Posterior vena cava (tissue), 2 donors: ENCODE measurements at places on chromosomes 3 and 15. TPM values are rescaled to one million over a fixed set of nuclear protein-coding genes. Genes with fewer than 3 reads are reported as not detected.

- DNase-seq = peak; percentile 46
Observed at GRCh38 chr3:197364410-197365071, 66.1 kb upstream of the DLG1 start.

DNA sequence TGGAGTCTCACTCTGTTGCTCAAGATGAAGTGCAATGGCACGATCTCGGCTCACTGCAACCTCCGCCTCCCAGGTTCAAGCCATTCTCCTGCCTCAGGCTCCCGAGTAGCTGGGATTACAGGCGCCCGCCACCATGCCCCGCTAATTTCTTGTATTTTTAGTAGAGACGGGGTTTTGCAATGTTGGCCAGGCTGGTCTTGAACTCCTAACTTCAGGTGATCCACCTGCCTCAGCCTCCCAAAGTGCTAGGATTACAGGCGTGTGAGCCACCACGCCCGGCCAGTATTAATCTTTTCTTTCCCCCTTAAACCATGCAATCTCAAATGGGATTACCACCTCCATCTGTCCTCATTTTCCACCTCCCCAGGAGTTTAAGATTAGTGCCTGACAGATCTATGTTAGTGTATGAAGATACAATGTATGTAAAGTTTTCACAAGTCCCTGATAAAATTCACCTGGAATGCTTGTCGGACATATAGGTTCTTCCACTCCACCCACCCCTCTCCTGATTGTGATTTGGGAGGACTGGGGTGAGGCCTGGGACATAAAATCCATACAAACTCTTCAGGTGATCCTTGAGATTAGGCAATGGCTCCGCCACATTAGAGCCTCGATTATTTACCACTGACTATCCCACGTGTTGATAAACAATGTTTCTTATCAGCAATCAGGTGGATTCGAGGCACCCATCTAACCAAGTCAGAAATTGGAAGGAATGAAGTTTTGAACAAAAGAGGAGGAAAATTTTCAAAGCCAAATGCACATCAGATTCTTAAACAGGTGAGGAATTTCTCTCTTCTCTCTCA lies 1.2 kb downstream of the PARL start:
- DNase-seq = no peak

- no peak for DNase-seq
Observed at GRCh38 chr3:4829031-4829394, 150.2 kb upstream of the BHLHE40 start.

GRCh38 chr15:26894181-26894580 lies 27.3 kb downstream of the GABRA5 start:
- no peak for DNase-seq

DNA sequence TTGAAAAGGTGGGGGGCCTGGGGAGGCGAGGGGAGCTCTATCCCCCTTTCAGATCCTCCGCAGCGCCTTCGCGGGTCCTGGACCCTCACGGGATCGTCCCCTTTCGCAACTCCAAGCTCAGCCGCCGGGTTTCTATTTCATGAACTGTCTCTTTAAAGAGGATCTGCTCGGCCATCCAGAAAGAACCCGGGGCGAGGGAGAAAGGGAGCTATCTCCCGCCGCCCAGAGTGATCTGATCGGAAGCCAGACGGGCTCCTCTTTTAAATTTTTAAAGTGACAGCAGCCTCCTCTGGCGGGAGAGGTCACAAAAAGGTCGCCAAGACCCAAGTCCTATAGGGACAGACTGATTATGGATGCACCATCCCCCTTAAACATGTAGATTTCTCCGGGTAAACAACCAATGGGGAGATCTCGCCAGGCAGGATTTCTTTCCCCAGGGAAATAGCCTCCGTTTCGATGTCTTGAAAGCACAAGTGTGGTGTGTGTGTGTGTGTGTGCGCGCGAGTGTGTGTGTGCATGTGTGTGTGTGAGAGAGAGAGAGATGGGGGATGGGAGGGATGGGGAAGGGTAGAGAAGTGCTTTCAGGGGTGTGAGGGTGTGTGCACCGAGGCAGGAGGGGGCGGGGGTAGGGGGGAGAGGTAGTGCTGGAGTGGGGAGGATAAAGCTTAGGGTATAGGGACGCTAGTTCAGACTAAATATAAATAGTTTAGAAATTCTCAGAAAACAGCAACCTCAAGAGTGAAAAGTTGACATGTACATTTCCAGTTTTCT lies 516.1 kb downstream of the MECOM start:
- peak; percentile 62 for DNase-seq

DNA sequence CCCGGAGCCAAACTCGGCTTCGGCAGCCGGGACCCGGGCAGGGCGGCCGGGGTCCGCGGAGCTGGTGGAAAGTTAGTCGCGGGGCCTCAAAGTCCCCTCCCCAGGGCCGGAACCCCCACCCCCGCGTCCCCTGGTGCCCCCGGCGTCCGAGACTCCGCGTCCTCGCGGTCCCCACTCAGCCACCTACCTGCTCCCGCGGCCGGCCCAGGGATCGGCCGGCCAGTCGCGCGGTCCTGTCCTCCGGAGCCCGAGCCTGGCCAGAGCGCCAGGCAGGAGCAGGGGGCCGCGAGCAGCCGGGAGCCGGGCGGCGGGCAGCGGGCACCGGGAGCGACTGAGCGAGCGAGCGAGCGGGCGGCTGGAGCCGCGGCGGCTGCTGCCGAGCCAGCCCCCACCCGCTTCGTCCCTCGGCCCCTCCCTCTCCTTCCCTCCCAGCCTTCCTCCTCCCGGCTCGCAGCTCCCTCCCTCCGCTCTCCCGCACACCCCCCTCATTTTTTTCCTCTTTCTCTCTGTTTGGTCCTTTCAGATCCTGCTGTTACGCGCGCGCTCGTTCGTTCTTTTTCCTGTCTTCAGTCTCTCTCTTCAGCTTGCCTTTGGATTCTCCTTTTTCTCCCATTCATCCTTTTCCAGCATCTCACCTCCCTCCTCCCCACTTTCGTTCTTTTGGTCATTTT lies at the start of gene MEGF11:
MEGF11 (minus strand) TSS at position 333 of the 671 bp plus-strand sequence. CDS start 125,347 bp downstream, outside the sequence.
- no peak for DNase-seq

DNA sequence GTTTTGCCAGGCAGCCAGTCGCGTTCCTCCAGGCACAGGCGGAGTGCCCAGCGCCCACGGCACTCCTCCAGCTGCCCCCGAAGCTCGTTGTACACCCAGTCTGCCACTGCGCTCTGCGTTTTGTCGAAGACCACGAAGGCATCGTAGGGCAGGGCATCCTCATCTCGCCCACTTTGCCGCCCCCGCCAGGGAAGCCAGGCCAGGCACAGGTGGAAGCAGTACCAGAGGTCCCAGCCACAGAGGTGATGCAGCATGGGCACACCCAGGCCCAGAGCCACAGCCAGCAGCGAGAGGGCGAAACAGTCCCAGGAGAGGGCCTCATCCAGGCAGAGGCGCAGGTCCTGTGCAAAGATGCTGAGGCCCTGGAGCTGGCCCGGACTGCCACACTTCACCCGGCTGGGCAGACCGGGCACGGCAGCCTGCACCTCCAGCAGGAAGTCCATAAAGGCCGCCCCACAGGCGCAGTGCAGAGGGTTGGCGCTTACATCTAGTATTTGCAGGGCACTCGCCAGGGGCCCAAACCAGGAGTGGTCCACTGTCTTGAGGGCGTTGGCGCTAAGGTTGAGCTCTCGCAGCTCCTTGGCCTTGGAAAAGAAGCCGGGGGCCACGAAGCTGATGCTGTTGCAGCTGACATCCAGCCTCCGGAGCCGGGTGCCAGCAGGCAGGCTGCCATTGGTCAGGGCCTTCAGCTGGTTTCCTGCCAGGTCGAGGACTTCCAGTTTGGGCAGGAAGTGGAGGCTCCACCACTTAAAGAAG lies 3.7 kb downstream of the TLR9 start:
- DNase-seq = peak; percentile 81

- no peak for DNase-seq
Observed at GRCh38 chr3:46371519-46372340, 984 bp downstream of the CCR5 start.

GRCh38 chr3:49519296-49519695 lies 35.0 kb upstream of the BSN start:
- no peak for DNase-seq

- DNase-seq = no peak
Observed at GRCh38 chr3:33590541-33590940, 127.5 kb downstream of the CLASP2 start.

GRCh38 chr3:63655519-63655918 lies 3.0 kb downstream of the SNTN start:
- no peak for DNase-seq

DNA sequence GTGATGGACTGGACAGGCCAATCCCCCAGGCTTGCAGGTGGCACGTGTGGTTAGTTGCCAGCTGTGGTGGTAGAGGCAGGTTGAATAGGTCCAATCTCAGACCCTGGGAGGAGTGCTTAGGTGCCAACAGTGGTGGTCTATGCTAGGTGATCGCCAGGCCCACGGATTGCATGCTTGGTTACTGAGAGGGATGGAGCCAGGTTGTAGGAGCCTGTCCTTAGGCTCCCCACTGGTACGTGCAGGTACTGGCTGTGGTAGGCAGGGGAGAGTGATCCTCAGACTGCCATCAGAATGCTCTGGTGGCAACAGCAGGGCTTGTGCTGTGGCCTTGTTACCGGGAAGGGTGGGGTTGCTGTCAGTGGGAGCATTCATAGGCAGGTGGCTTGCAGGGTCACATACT lies 44.7 kb downstream of the NCK1 start:
- no peak for DNase-seq

DNA sequence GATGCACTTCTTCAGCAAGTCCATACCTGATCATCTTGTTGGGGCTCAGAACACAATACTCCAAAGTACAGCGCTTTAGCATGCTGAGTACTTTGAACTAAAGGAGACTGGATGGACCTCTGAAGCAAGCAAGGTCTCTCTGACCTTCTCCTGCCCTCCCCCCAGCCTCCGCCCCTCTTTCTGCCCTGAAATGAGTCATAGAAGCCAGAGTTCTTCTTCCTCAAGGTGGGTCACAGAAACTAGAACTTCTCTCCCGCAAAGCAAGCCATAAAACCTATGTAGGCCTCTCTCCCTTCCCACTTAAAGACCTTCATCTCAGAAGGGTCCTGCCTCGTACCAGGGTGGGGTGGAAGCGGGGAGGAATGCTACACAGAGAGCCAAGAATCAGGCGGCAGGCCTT lies 230.5 kb upstream of the PROK2 start:
- no peak for DNase-seq

- no peak for DNase-seq
Observed at GRCh38 chr3:51955893-51956770, 951 bp downstream of the GPR62 start.

DNA sequence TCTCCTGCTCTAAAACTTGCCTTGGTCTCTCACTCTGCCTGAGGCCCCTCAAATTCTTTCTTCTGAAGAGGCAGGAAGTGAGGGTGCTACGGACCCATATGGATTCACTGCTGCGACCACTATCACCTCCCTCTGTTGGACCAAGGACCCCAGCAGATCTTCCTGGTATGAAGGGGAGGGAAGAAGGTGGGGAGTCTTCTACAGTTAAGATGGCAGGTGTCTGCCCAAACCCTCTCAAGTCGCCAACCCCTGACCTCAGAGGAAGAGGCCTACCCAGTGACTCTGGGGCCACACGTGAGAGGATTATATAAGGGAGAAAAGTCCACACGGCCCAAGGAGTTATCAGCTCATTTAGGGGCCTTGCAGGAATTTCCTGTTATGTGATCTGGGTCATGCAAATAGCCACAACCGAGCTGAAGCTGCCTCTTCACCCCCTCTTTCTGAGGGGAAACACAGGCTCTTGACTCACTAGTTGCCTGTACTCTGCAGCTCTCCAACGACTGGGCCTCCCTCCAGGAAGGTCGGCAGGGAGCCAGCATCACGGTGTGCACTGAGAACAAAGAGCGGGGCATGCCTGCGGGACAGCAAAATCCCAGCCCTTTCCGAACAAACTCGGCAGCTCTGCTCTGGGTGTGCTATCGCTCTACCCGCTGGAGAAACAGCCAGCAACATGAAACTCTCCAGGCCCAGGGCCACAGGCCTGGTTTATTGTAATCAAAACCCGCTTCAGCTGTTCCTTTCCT lies 116.0 kb downstream of the XXYLT1 start:
- DNase-seq = peak; percentile 93

DNA sequence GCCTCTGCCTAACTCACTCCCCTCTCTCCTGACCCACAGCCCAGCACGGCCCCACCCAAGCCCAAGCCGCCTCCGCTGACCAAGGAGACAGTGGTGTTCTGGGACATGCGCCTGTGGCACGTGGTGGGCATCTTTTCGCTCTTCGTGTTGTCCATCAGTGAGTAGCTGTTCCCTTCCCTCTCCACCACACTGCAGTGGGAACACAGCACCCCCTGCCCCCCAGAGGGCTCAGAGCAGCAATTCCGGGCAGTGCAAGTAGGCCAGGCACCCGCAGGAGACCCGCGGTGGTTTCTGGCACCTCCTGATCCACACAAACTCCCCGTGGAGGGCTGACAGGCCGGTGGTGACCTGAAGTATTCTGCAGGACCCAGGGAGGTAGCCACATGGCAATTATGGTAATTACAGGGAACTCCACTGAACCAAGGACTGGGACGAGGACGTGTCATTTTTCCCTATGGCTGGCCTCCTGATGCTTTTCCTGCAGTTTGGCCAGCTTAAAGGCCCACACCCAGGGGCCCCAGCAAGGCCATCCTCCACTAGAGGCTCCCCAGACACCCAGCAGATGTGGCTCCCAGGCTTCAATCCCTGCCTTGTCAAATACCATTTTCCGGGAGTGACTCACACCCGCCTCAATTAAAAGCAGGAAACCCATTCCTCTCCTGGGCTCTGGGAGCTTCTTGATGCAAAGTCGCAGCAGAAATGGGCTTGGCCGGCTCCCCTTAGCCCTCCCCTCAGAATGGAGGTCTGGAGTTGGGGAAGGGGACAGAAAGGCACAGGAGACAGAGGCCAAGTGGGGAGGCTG lies 4.8 kb downstream of the TMIE start:
- peak; percentile 67 for DNase-seq

DNA sequence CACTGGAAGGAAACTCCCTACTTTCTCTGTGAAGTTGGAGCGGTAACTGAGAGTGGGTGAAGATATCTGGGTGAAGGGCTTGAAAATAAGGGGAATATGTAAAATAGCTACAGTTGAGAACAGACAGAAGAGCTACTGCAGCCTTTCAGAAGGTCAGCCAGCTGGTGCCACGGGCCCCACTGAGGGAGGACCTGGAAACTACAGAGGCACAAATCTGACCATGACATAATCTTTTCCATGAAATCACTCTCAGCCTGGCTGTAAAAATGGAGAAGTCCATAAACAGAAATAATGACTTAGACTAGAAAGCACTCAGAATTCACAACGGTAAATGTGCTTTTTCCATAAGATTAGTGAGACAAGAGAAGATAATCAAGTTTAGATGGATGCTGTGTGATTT lies 46.4 kb downstream of the ST3GAL6 start:
- no peak for DNase-seq

GRCh38 chr15:78654272-78654671 lies 13.3 kb upstream of the CHRNB4 start:
- DNase-seq = no peak

- DNase-seq = no peak
Observed at GRCh38 chr3:120846073-120846472, 61.9 kb upstream of the STXBP5L start.

- DNase-seq = no peak
Observed at GRCh38 chr15:63519548-63520178, 15.3 kb downstream of the USP3 start.

GRCh38 chr3:45923755-45924154 lies 19.5 kb upstream of the CXCR6 start:
- DNase-seq = no peak

Gene ZNF620
- 3.7 TPM for total RNA-seq

Gene ALDH1A3
- 26.6 TPM for total RNA-seq

Gene SLC28A1
- 0.24 TPM for total RNA-seq

Gene EPHB1
- 3.7 TPM for total RNA-seq
